ENCODE measurements at places on chromosomes 5 and 9.

DNA sequence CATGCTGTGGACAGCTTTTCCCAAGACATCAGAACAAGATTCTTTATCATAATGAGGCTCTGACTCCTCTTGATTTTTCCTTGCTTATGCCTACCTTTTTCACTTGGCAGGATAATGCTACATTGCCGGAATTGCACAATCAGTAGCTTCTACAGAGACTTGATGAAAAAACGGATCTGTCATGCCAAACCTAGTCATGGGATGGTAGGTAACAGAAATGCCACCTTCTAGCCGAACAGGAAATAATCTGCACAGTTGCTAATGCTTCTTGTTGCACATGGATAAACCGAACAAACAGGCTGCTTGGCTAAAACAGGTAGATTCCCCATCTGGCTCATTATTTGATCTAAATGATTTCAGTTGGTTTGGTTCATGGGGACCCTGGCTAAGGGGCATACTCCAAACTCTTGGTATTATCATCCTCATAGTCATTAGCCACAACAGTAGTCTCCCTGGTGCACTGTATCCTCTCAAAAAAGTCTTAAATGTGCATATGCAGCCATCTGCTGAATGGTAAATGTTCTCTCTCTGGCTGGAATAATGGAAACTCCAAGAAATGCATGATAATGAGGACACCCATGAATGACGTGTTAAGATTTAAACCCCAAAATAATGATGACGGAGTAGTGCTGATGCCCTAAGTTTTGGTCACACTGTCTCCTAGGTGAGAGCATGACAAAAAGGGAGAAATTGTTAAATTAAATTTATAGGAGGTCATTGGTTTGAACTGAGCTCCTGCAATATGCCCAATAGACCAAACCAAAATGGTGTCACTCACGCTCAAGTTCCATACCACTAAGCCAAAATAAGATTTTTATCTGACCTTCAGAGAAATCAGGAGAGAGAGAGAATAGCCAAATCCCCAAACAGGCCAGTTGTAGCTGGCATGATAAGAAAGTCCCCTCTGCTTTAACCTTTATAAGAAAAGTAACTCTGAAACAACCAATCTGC is 47.0 kb downstream of the RAPGEF1 start:
- no peak for DNase-seq

DNA sequence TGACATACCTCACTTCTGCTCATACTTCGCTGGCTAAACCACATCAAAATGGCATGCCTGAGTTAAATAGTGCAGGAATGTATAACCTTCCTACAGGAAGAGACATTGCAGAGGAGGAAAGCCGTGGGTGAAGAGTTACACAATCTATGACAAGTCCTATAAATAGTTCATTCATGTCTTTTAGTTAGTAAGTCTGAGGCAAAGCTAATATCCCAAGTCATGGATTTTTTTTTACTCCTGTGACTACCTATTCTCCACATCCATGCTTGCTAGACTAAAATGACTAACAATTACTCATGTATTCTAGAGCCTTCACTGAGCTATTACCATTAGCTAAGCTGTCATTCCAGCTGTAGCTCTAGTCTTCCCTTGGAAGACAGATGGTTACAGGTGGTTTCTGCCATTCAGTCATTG is 391.3 kb downstream of the NR2F1-AS1 start:
- peak; percentile 96 for DNase-seq

DNA sequence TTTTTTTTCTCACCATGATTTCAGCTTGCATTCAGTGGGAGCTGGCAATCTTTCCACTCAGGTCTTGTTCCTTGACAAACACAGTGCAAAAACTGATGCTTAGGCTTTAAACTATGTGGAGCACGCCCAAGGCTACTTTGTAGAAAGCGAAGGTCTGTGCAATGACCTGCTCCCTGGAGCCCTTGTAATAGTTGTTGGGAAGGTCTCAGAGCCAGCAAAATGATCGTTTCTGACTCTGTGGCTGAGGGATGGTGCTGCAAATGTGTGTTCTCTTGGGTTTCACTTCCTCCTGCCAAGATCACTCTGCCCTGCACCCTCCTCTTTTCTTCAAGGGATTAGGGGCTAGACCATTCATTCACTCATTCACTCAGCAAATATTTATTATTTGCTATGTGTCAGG is 249.7 kb upstream of the MAP3K1 start:
- no peak for DNase-seq

- DNase-seq: peak; percentile 48
These were observed 2.0 kb downstream of the EIF4EBP3 start for GRCh38 chr5:140549237-140550144.

DNA sequence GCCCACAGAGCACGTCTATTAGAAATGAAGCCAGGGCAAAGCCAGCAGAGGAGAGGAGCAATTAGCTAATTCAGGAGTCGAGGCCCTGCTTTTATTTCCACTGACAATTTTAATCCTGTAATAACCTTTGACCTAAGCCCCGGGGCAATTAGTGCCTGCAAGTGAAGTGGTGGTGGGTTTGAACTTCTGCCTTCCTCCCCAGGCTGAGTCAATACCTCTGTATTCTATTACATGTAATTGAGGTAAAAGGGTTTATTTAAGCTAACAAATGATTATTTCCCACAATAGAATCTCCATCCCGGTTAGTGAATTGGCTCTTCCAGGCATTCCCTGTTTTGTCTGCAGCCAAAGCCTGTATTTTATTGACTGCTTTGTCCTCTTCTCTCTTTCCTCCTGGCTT is 49.9 kb downstream of the FGF18 start:
- no peak for DNase-seq

- DNase-seq: no peak
These were observed 36.5 kb downstream of the SERINC5 start for GRCh38 chr5:80219391-80219790.

- DNase-seq: no peak
These were observed 13.5 kb downstream of the RGS3 start for GRCh38 chr9:113477058-113477457.

GRCh38 chr5:113487781-113488644 is at the start of gene MCC:
Gene MCC (minus strand): TSS chr5:113488453.
- peak; percentile 86 for DNase-seq

GRCh38 chr5:124961521-124961920 is 215.1 kb upstream of the ZNF608 start:
- no peak for DNase-seq

GRCh38 chr9:109351032-109351431 is 30.2 kb upstream of the EPB41L4B start:
- no peak for DNase-seq

- peak; percentile 49 for DNase-seq
These were observed 1201.4 kb upstream of the C9orf72 start for GRCh38 chr9:28774433-28775235.

DNA sequence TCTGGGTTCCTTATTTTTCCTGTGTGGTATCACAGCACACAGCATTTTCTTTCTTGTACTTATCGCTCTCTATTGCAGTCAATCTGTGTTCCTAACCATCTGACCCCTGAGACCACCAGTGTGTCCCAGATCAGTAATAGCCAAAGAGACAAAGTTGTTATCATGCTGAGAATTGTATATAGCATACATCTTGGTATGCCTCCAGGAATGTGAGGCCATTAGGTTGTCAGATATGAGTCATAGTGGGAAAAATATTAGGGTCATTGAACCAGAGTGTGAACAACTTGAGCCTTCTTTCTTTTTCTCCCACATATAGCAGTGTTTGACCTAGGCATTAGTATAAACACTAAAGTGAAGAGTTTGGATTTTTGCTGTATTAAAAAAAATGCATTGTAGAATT is 106.3 kb downstream of the NDUFAF2 start:
- peak; percentile 68 for DNase-seq

DNA sequence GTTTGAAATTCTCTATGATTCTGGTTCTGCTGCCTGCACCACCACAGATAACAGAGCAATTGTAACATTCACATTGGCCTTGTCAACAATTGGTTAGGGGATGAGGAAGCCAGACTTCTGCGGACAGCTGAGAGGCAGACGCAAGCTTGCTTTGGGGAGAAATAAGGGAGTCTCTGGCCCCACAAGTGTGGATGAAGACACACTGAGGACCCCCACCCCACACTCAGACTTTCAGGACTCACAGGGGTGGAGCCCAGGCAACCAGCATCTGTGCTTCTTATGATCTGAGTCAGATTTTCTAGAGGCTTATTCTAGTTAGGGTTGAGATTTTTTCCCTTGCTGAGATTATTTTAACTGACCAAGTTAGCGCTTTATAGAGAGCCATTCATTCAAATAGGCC is 140.3 kb upstream of the IRX2 start:
- DNase-seq: no peak

DNA sequence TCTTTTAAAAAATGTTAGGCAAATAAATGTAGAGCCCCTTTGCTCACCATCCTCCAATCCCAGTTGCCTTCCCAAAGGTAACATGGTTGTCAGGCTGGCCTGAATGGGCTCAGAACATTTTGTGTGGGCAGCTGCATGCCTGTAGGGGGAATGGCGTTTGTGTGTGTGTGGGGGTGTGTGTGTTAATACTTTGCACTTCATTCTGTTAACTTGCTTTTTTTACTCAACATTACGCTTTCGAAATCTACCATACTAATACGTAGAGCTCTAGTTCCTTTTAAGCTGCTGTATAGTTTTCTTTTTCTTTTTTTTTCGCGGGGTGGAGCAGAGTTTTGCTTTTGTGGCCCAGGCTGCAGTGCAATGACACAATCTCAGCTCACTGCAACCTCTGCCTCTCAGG is 14.0 kb downstream of the MYOZ3 start:
- no peak for DNase-seq

All from fibroblast of mammary gland (primary cell).